ENCODE measurements at places on chromosomes 2 and 18.
A peak's percentile ranks its signal among the peaks of the same experiment; 100 is the strongest.

DNA sequence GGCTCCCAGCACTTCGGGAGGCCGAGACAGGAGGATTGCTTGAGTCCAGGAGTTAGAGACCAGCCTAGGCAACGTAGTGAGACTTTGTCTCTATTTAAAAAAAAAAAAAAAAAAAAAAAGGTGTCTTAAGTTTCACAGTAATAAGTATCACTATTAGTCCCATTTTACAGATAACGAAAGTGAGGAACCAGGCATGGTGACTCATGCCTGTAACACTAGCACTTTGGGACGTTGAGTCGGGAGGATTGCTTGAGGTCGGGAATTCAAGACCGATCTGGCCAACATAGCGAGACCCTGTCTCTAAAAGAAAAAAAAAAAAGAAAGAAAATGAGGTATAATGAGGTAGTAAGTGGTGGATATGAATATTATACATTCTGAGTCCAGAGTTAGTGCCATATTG lies 2.5 kb downstream of the KCNJ13 start:
- no peak for DNase-seq

GRCh38 chr18:35818353-35818667 lies 154.2 kb upstream of the RMP24 start:
- no peak for DNase-seq

DNA sequence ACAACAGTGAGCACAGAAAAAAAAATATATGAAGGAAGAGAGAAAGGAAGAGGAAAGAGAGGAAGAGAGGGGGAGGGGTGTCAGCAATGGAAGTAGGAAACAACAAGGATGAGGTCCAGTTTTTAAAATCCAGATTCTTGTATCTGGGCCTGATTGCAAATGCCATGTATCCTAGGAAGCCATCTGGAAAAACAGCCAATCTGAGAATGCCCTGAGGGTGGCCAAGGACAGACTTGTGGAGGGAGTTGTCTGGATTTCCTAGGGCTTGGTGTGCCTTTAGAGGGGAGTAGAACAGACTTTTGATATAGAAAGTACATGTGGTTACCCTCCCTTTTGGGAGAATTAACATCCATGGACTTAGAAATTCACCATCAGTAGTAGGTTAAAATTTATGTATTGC lies 47.1 kb downstream of the PRKCE start:
- no peak for DNase-seq

DNA sequence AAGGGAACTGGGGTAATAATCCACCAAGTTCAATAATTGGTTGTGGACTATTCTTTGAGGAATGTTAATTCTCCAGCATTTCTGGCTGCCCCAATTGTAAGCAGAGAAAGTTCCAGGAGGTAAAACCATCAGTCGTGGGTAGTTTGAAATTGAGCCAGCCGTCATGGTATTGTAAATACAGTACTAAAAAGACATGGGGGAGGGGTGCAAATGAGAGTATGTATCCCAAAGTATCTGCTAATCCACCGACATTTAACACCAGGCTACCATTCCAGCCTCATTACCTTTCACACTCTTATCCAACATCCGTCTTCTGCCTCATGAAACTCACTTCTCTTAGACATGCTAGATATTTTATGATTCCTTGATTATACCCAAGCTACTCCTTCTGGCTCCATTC lies 507.9 kb downstream of the ERBB4 start:
- no peak for DNase-seq

DNA sequence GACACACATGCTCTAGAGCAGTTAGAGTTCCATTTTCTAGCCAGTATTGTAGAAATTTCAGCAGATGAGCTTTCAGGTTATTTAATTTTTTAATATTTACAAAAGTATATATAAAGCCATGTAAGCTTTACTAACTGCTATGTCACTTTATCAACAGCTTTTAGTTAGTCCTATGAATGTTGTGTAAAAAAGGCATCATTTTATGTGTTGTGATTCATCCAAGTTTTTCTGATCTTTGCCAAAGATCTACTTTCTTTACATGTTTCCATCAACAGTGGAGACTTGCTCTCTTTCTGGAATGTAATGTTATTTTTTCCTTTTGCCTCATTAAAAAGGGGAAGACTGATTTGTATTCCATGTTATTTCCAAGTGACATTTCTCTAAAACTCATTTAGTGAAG lies 125.2 kb upstream of the TFPI start:
- no peak for DNase-seq

DNA sequence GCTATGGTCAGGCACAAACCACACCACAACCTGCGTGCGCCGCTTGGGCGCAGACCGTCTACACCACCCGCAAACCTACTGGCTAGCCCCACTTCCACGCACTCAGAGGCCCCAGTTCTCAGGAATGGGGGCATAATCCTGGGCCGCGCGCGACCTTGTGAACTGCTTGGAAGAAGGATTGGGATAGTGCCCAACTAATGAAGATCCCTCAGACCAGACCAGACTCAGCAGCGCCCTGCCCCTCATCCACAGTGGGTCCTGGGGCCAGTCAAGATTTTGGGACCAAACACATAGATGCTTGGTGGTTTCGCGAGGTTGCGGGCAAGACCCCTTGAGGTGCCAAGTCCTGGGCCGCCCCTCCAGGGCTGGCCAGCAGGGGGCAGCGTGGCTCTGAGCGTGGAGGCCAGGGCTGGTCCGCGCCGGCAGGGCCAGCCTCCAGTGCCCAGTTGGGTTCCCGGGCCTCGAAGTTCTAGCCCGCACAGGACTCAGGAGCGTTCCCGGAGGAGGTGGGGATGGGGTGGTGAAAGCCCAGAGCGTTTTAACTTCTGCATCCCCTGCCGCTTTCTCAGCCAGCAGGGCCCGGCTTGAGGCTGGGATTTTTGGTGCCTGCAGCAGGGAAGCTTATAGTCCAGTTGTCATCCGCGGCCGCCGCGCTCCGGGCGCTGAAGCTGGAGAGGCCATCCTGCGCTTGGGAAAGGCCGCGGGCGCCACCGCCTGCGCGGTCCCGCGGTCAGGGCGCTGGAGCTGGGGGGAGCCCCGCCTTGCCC lies 8.3 kb downstream of the OSR1 start:
- DNase-seq = peak; percentile 57

GRCh38 chr2:62281663-62282062 lies 85.7 kb downstream of the B3GNT2 start:
- DNase-seq = no peak

DNA sequence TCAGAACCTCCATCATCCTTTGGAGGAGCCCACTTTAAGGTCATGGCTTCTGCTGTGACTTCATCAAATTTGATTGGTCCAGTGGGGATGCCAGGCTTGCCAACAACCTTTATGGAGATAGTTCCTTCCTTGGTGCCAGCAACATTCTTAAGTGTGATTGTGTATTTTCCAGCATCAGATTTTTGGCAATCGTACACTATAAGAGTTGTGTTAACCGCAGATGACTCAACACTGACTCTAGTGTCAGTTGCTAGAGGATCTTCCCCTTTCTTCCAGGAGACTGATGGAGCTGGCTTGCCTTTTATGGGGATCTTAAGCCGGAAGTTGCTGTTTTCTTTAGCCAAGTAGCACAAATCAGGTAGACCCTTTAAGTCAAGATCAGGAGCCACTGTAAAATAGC lies 98.7 kb downstream of the PLEKHA3 start:
- DNase-seq = no peak

GRCh38 chr2:100703213-100703612 lies 116.7 kb upstream of the NPAS2 start:
- DNase-seq = no peak

- DNase-seq = no peak
These were observed 255.8 kb downstream of the ANAPC1 start for GRCh38 chr2:111628221-111628620.

DNA sequence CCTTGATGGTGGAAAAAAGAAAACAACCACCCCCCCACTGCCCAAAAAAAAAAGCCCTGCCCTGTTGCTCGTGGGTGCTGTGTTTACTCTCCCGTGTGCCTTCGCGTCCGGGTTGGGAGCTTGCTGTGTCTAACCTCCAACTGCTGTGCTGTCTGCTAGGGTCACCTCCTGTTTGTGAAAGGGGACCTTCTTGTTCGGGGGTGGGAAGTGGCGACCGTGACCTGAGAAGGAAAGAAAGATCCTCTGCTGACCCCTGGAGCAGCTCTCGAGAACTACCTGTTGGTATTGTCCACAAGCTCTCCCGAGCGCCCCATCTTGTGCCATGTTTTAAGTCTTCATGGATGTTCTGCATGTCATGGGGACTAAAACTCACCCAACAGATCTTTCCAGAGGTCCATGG lies 28.0 kb downstream of the MAL start:
- no peak for DNase-seq

DNA sequence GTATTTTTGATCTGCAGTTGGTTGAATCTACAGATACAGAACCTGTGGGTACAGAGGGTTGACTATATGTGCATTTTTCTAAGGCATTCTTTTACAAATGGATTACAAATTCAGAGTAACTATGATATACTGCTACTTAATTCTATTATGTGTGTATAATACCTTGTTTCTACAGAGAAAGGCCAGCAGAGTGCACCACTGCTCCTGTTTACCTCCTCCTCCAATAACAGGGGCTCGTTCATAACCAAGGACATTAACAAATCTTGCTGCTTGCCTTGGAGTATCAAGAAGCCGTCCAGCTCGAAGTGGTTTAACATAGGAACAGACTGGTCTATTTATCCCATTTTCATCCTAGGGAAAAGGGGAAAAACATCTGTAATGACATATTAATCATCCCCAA lies 16.4 kb downstream of the CEP76 start:
- no peak for DNase-seq

DNA sequence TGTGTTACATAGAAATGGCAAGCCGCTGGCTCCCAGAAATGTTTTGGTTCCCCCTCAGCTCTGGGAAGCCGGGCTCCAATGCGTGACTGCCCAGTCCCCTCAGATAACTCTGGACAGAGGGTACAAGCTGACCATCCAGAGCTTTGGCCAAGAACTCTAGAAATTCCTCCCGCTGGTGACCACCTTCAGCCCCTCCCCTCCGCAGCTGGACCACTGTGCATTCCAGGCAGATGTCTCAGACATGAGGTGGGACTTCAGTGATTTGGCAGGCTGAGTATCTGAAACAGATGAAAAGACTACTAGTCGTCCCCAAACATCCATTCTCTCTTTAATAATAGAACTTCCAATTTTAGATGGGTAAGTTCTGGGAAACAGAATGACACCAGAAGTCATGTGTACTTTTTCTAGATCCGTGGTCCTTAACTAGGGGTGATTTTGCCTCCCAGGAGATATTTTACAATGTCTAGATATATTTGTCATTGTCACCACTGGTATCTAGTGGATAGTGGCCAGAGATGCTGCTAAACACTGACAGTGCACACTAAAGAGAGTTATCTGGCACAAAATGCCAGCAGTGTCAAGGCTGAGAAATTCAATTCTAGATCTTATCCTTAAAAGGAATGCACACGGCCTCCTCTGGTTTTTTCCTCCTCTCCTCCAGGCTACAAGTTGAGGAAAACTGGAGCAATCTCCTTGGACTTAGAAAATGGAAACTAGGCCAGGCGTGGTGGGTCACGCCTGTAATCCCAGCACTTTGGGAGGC lies 294.3 kb downstream of the SRBD1 start:
- DNase-seq = no peak

DNA sequence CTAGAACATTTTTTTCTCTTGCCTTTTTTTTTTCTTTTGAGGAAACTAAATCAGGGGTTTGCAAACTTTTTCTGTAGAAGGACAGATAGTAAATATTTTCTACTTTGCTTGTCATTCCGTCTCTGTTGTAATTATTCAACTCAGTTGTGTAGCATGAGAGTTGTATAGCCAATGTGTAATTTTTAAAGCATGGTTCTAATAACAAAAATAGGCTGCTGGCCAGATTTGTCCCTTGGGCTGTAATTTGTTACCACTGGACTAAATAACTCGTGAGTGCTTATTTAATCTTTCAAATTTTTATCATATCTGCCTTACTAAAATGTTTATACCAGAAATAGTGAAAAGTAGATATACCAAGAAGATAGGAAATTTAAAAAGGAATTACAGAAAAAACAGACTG lies 43.0 kb downstream of the CCDC148 start:
- DNase-seq = no peak

- peak; percentile 31 for DNase-seq
These were observed 675 bp downstream of the PRKD3 start for GRCh38 chr2:37323781-37324535.

DNA sequence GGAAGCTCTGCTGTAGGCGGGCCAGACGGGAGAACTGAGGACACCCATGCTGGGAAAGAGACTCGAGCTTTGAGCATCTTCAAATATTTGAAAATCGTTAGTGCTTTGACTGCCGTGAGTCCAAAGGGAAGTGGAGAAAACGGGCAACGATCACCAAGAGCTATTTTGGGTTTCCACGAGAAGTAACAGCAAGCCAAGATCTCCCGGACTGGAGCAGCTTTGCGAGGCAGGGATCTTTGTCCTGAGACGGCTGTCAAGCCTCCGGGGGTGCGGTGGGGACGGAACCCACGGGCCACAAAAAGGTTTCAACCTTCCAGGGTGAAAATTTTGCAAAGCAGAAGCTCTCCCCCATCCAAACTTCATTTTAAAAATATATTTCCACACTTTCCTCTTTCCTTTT lies 195.8 kb downstream of the NDUFA10 start:
- no peak for DNase-seq

- peak; percentile 54 for DNase-seq
These were observed 39.4 kb downstream of the CMPK2 start for GRCh38 chr2:6826081-6826913.

- DNase-seq = no peak
These were observed 44.8 kb downstream of the MARCHF4 start for GRCh38 chr2:216327447-216327935.

- no peak for DNase-seq
These were observed 88.5 kb upstream of the GLS start for GRCh38 chr2:190791976-190792575.

DNA sequence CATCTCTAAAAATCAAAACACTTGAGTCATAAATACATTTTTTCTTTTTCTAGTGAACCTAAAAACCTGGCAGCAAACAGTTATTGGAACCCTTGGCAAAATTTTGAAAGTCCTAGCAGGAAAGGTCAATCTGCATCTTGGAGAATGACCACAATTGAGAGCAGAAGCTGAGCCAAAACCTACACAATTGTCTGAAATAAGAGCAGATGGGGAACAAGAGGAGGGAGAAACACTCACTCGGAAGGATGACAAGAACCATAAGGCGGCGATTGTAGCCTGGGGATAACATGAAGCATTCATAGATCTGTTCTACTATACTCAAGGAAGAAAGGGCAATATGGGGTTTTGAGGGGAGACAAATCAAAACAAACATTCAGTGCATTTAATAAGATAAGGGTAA lies 117.0 kb downstream of the CHN1 start:
- no peak for DNase-seq
